ENCODE measurements at places on chromosomes 12 and 14. TPM values are rescaled to one million over a fixed set of nuclear protein-coding genes. Genes with fewer than 3 reads are reported as not detected.

Gene SERPINA5
- not detected for total RNA-seq

Gene ARHGEF40
- 0.09 TPM for total RNA-seq

Gene CLEC4C
- total RNA-seq = not detected

Gene ATL1
- total RNA-seq = 0.82 TPM

Gene NANOG
- not detected for total RNA-seq

Gene CIDEB
- 11.1 TPM for total RNA-seq

DNA sequence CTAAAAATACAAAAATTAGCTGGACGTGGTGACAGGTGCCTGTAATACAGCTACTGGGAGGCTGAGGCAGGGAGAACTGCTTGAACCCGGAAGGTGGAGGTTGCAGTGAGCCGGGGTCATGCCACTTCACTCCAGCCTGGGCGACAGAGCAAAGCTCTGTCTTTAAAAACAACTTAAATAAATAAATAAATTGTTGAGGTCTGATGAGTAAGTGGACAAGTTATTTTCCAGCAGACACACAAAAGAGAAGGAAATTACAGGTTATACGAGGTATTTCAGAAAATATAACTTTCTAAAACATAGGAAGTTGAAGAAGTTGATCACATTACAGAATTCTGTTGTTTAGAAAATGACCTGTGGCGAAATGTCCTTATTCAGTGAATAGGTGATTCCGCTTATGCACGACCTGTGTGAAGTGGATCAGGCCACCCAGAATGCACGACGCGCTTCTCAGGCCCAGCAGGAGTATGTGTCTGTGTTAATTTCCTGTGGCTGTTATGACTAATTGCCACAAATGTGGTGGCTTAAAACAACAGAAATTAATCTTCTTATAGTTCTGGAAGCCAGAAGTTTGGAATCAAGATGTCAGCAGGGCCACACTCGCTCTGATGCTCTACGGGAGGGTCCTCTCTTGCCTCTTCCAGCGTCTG is 38.1 kb downstream of the P2RX7 start:
- DNase-seq = peak; percentile 14
- H3K4me1 ChIP-seq = no peaks in the 10 kb centered on the region
- H3K36me3 ChIP-seq = peaks cover 7% of the 10 kb centered on the region
- no peaks in the 10 kb centered on the region for H3K27me3 ChIP-seq

- DNase-seq = peak; percentile 63
- H3K36me3 ChIP-seq = peaks cover 31% of the 10 kb centered on the region
- H3K27me3 ChIP-seq = no peaks in the 10 kb centered on the region
- peak overlapping the region; percentile 96 for H3K27ac ChIP-seq
- H3K4me1 ChIP-seq = peaks cover 75% of the 10 kb centered on the region
Measured at GRCh38 chr14:92651758-92652406, 96.5 kb downstream of the LGMN start.

- no peaks in the 10 kb centered on the region for H3K36me3 ChIP-seq
- no peak for DNase-seq
- H3K4me3 ChIP-seq = no peak overlapping the region
Measured at GRCh38 chr12:91397866-91398532, 215.4 kb upstream of the DCN start.

DNA sequence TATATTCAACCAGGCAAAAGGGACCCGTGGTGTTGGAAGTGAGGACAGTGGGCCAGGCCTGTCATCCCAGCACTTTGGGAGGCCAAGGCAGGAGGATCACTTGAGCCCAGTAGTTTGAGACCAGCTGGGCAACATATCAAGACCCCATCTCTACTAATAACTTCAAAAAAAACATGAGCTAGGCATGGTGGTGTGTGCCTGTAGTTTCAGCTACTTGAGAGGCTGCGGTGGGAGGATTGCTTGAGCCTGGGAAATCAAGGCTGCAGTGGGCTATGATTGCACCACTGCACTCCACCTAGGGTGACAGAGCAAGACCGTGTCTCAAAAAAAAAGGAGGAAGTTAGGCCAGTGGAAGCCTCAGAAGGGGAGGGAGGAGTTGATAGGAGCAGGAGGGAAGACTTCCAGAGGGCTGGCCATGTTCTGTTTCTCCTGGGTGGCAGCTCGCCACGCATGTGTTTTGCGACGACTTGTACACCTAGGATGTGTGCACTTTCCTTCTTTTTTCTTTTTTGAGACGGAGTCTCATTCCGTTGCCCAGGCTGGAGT is 10.1 kb downstream of the SLC25A29 start:
- no peaks in the 10 kb centered on the region for H3K36me3 ChIP-seq
- H3K4me1 ChIP-seq = peaks cover 3% of the 10 kb centered on the region
- no peak overlapping the region for H3K4me3 ChIP-seq
- DNase-seq = no peak

Gene EPYC
- total RNA-seq = not detected

GRCh38 chr12:12724421-12725085 is 7.4 kb downstream of the CDKN1B start:
- H3K36me3 ChIP-seq = peaks cover 62% of the 10 kb centered on the region
- H3K27me3 ChIP-seq = no peaks in the 10 kb centered on the region

DNA sequence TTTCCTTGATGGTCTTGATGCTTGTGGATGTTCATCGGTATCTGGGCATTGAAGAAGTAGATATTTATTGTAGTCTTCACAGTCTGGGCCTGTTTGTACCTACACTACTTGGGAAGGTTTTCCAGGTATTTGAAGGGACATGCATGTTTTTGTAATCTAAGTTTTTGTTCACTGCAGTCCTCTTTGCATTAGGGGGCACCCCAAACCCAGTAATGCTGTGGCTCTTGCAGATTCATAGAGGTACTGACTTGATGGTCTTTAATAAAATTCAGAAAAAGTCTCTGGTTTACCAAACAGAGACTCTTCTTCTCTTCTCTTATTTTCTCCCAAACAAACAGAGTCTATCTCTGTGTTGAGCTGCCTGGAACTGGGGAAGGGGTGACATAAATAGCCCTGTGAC is 150.9 kb upstream of the SLC16A7 start:
- no peaks in the 10 kb centered on the region for H3K36me3 ChIP-seq
- no peaks in the 10 kb centered on the region for H3K4me1 ChIP-seq
- H3K27ac ChIP-seq = no peak overlapping the region
- peak; percentile 25 for DNase-seq

DNA sequence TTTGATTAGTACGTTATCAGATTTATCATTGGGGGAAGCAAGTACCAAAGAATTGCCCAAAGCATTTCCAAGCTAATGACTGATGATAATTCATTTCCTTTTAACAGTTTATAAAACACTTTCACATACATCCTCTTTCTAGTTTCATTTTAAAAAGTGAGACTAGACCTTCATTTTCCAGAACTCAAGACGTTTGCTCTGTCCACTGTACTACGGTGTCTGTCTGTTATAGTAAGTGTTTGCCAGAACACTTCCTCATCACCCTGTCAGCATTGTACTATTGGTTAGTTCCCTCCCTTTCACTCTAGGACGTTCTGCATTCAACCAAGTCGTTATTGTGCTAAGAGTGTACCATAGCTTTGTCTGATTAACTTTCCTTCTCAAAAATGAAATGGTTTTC is 81.7 kb upstream of the TMEM263 start:
- H3K27ac ChIP-seq = no peak overlapping the region
- H3K4me1 ChIP-seq = peaks cover 8% of the 10 kb centered on the region
- no peaks in the 10 kb centered on the region for H3K27me3 ChIP-seq
- DNase-seq = no peak
- H3K4me3 ChIP-seq = no peak overlapping the region

- no peak overlapping the region for H3K4me3 ChIP-seq
- no peaks in the 10 kb centered on the region for H3K36me3 ChIP-seq
- no peaks in the 10 kb centered on the region for H3K27me3 ChIP-seq
- H3K4me1 ChIP-seq = peaks cover 18% of the 10 kb centered on the region
- H3K27ac ChIP-seq = no peak overlapping the region
Measured at GRCh38 chr12:116599285-116600136, 40.3 kb downstream of the MAP1LC3B2 start.

Gene ANKS1B
- total RNA-seq = 0.19 TPM

- H3K4me1 ChIP-seq = peaks cover 37% of the 10 kb centered on the region
- peak overlapping the region; percentile 2 for H3K4me3 ChIP-seq
- H3K27ac ChIP-seq = no peak overlapping the region
- H3K36me3 ChIP-seq = peaks cover 8% of the 10 kb centered on the region
- DNase-seq = no peak
Measured at GRCh38 chr14:65339866-65340265, 72.7 kb upstream of the FUT8 start.

DNA sequence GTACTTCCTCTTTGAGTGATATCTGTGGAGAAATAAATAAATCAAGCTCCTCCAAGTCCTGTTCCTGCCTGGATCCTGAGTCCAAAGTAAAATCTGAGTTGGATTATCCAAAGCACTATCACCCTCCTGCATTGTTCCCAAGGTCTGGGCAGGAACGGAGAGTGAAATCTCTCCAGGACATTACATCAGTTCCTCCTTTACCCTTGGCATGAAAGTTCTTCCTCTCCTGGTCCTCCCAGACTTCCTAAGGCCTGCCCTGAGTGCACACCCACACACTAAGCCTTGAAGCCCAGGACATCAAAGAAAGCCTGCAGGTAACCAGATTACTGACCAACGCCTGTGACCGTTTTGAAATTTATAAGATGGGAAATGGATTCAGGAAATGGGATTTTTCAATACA is 206.8 kb upstream of the BCL2L14 start:
- H3K27me3 ChIP-seq = no peaks in the 10 kb centered on the region
- H3K4me3 ChIP-seq = no peak overlapping the region
- peaks cover 81% of the 10 kb centered on the region for H3K36me3 ChIP-seq
- no peak for DNase-seq
- H3K4me1 ChIP-seq = peaks cover 58% of the 10 kb centered on the region
- peak overlapping the region; percentile 34 for H3K27ac ChIP-seq

Gene KRT85
- not detected for total RNA-seq

DNA sequence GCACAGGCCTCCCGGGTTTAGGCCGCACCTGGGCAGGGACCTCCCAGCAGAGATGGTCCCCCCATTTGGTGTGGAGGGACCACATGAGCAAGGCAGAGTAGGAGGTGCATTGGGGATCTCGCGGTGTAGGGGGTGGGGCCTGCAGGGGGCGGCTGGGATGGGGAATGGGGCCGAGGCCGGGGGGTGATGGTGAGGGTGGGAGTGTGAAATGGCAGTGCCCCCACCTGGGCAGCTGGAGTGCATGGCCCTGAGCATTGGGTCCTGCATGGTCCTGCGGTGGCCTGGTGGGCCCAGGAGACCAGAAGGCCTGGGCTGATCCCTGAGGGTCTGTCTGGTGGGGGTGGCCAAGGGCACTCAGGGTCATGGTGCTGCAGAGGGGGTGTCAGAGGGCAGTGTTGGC is 111.8 kb downstream of the KIF26A start:
- H3K36me3 ChIP-seq = no peaks in the 10 kb centered on the region
- H3K4me1 ChIP-seq = no peaks in the 10 kb centered on the region
- H3K27me3 ChIP-seq = peaks cover 4% of the 10 kb centered on the region
- DNase-seq = no peak
- H3K27ac ChIP-seq = no peak overlapping the region
- no peak overlapping the region for H3K4me3 ChIP-seq

GRCh38 chr12:46516933-46517578 is 144.5 kb upstream of the SLC38A2 start:
- no peaks in the 10 kb centered on the region for H3K36me3 ChIP-seq
- DNase-seq = peak; percentile 49
- peak overlapping the region; percentile 90 for H3K27ac ChIP-seq
- peak overlapping the region; percentile 3 for H3K4me3 ChIP-seq
- no peaks in the 10 kb centered on the region for H3K27me3 ChIP-seq

DNA sequence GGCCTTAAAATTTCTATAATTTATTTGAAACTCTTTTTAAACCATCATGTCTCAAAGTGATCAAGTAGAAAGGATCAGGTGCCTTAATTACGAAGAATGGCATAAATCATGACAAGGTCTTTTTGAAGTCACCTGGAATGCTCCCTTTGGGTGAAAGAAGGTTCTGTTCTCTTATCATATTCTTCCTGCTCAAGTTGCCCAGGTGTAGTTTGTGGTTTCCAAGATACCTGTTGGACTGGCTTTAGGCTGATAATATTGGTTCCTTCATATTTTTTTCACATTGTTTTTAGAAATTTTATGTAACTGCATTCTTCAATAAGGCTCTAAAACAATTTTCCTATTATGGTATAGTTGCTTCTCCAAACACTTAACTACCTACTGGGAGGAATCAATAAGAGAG is 29.2 kb downstream of the RASSF3 start:
- no peak overlapping the region for H3K27ac ChIP-seq
- H3K36me3 ChIP-seq = peaks cover 16% of the 10 kb centered on the region
- DNase-seq = no peak
- H3K27me3 ChIP-seq = no peaks in the 10 kb centered on the region

Gene TAS2R30
- 0.87 TPM for total RNA-seq

Gene VDR
- total RNA-seq = 108 TPM

DNA sequence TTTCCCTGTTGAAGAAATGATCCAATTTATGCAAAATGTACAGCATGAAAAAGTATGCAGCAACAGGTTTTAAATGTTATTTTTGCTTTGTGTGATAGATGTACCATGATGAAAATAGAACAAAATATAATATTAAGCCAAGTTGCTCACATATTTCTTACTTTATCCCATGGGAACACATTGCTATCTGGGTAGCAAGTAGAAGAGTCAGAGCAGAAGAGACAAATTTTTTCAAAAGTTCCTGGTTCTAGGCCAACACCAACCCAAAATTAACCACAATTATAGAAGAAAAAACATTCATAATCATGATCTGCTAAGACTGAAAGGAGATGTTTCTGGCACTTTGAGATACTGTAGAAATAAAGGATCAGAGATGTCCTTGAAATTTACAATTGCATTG is 79.9 kb upstream of the SYT10 start:
- no peak overlapping the region for H3K4me3 ChIP-seq
- H3K27me3 ChIP-seq = no peaks in the 10 kb centered on the region
- no peak overlapping the region for H3K27ac ChIP-seq
- no peaks in the 10 kb centered on the region for H3K4me1 ChIP-seq
- no peaks in the 10 kb centered on the region for H3K36me3 ChIP-seq

GRCh38 chr12:19456176-19456575 is 16.9 kb downstream of the AEBP2 start:
- DNase-seq = no peak
- peaks cover 62% of the 10 kb centered on the region for H3K4me1 ChIP-seq
- no peak overlapping the region for H3K4me3 ChIP-seq

Gene TRPV4
- total RNA-seq = not detected

- no peaks in the 10 kb centered on the region for H3K36me3 ChIP-seq
- peaks cover 4% of the 10 kb centered on the region for H3K27me3 ChIP-seq
- H3K4me3 ChIP-seq = no peak overlapping the region
- DNase-seq = no peak
Measured at GRCh38 chr12:91017511-91018263, 12.9 kb upstream of the EPYC start.

Gene DAO
- not detected for total RNA-seq

Gene TXNDC16
- total RNA-seq = 4.0 TPM

Gene CCDC177
- not detected for total RNA-seq

Gene PLBD1
- not detected for total RNA-seq

DNA sequence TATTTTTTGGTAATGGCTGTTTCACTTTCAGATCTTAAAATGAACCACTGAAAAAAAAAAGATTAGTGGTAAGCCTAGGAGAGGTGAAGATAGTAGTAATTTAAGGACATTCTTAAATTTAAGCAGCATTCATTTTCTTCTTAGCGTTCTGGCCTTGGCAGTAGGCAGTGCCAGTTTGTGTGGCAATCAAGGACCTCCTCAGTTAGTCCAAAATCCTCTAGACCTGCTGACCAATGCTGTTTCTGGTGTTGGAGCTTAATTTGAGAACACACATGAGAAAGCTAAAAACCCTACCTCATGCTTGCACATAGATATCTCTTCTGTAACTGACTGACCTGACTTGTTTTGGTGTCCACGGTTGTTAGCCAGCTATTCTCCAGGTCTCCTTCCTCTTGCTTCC is 219.8 kb upstream of the RGS6 start:
- peaks cover 33% of the 10 kb centered on the region for H3K36me3 ChIP-seq
- no peaks in the 10 kb centered on the region for H3K27me3 ChIP-seq
- no peak for DNase-seq
- no peak overlapping the region for H3K27ac ChIP-seq
- H3K4me1 ChIP-seq = peaks cover 17% of the 10 kb centered on the region

Gene LRTM2
- not detected for total RNA-seq

Data from activated CD4-positive, alpha-beta T cell treated with anti-CD3 and anti-CD28 coated beads for 36 hours (primary cell).